ENCODE measurements at places on chromosomes 3 and 15.

DNA sequence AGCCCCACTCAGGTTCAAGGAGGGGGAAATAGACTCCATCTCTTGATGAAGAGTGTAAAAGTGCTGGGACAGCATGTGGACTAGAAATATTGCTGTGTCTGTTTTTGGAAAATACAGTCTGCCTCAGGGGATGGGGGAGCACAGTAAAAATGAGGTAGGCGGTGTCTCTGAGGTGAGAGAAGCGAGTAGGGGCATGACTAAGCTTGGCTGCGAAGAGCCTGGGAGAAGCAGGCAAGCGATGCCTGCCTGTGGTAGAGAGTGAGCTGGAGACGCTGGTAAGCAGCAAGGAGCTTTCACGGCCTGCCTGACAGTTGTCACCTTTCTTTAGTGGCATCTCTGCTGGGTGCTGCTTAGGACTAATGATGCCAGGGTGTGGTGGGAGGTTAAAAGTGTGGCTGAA lies 49.0 kb upstream of the DCLK3 start:
- no peak for DNase-seq

GRCh38 chr3:194851254-194851653 lies 165.6 kb downstream of the FAM43A start:
- DNase-seq, result no peak

GRCh38 chr15:77002436-77002835 lies 7.5 kb downstream of the PSTPIP1 start:
- no peak for DNase-seq

DNA sequence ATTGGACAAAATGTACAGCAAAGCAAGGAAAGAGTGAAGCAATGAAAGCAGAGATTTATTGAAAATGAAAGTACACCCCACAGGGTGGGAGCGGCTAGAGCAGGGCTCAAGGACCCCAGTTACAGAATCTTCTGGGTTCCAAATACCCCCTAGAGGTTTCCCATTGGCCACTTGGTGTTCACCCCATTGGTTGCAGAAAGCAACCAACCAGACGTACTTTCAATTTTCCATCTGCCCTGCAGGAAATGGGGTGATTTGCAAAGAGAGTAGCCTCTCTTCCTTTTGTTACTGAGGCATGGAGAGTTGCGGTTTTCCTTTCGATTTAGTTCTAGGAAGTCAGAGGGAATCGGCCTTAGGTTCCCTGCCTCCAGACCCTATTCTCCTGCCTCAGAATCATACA lies 2.4 kb downstream of the PML start:
- no peak for DNase-seq

DNA sequence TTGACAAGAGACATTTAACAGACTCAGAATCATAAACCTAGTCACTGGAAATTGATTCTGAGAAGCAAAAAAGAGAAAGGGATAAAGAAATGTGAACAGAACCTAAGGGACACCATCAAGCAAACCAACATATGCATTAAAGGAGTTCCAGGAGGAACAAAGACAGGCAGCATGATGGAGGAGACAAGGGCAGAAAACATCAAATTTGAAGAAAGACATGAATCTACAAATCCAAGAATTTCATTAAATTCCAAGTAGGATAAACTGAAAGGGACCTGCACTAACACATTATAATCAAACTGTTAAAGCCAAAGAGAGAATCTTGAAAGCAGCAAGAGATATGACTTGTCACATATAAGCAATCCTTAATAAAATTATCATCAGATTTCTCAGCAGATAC lies 122.3 kb downstream of the STT3B start:
- no peak for DNase-seq

DNA sequence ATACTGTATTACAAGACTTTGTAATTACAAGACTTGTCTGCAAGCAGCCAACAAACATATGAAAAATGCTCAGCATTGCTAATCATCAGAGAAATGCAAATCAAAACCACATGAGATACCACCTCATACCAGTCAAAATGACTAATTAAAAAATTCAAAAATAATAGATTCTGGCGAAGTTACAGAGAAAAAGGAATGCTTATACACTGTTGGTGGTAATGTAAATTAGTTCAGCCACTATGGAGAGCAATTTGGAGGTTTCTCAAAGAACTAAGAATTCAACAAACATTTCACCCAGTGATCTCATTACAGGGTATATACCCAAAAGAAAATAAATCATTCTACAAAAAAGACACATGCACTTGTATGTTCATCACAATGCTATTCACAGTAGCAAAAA lies 617.5 kb upstream of the CCDC54 start:
- DNase-seq, result no peak

DNA sequence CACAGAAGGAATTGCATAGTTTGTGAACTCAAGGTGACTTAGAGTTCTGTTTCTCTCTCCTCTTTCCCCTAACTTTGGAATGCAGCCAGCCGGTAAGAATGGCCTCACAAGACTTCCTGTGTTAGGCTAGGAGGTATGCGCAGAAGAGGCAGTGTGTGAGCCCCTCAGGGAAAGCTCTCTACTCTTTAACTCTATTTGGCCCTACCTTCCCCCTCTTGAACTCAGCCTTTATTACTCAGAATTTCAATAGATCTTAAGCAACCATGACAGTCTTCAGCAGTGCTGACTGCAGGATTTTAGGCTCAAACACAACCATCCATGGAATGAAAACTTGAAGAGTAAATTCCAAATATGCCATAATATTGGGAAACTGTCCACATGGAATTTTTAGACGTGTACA lies 209.5 kb downstream of the DTWD1 start:
- DNase-seq, result no peak

GRCh38 chr3:177776661-177777101 lies 579.4 kb upstream of the TBL1XR1 start:
- no peak for DNase-seq

DNA sequence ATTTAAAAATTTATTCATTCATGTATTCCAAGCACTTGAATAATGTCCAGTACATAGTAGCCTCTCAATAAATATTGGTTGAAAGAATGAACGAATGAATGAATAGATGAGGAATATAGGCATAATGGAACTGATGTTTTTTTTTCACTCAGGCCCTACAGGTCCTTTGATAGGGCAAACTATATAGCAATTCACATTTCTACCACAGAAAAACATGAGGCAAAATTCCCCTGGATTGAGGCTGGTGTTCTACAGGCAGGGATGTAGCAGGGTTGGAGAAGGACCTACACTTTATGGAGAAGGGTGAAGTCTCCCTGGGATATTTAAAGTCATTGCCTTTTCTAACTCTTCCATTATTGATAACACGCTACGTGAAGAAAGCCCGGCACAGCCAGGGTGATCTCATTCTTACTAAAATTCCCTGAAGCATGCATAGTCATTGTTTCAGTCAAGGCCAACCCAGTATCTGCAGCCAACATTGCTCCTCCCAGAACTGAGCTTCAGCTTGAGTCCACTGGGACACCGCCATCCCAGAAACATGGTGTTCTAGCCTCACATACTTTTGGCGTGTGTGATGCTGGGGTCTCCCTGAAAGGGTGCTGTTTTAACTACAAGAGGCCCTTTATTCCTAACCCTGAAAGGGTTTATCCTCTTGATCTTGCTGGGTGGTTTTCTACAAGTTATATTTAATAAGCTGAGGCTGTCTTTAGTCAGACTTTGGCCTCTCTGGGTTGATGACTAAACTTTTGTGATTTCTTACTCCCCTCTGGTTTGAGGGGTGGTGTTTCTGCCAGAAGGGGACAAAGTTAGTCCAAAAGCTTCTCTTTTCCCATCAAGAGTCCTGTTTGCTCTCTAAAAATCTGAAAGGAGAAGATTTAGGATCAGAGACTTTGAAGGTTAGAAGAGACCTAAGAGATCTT lies 25.9 kb upstream of the FBN1 start:
- DNase-seq, result no peak
